ENCODE measurements at places on chromosomes 1 and 21.

DNA sequence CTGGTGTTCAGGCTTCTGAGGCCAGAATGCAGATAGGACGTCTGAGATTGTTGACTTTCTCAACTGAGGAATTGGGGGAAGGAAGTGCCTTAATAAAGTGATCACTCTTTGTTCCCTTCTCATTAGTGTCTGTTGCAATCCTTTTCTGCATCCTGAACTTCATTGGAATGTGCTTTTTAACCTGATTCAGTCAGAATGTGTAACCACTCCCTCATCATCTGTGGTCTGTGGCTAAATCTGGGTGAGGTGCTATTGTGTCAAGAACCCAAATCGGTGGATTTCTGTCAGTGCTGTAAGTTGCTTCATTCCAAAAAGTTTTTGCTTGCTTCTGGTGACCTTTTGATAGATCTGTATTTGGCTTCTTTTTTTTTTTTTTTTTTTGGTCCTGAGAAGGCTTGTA lies 38.2 kb downstream of the ARID1A start:
- DNase-seq: no peak

DNA sequence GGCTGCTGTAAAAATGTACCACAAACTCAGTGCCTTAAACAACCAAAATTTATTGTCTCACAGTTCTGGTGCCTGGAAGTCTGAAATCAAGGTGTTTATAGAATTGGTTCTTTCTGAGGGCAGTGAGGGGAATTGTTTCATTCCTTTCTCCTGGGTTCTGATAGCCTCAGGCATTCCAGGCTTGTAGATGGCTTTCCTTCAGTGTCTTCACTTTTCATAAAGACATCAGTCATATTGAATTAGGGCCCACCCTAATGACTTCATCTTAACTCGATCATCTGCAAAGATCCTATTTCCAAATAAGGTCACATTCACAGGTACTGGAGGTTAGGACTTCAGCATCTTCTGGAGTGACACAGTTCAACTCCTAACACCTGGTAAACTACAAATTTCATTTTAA lies 15.0 kb downstream of the CDKN2C start:
- DNase-seq: no peak

GRCh38 chr1:81023187-81023724 lies 777.5 kb upstream of the ADGRL2 start:
- DNase-seq: no peak

GRCh38 chr1:68608289-68608688 lies 111.4 kb upstream of the DEPDC1 start:
- no peak for DNase-seq

GRCh38 chr1:41366455-41367287 lies 5.4 kb downstream of the FOXO6 start:
- DNase-seq: no peak

DNA sequence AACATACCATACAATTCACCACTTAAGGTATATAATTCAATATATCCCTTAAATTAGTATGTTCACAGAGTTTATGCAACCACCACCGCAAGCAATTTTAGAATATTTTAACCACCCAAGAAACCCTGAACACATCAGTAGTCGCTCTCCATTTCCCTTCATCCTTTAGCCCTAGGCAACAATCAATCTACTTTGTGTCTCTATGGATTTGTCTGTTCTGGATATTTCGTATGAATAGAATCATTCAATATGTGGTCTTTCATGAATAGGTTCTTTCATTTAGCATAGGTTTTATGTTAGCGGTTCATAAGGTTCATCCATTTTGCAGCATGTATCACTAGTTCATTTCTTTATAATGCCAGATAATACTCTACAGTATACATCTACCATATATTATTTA lies 4.2 kb upstream of the DPT start:
- no peak for DNase-seq

GRCh38 chr21:28747464-28747863 lies 245.2 kb downstream of the LTN1 start:
- no peak for DNase-seq

GRCh38 chr1:156461781-156462647 lies 38.6 kb downstream of the MEF2D start:
- no peak for DNase-seq

GRCh38 chr1:31196685-31197084 lies 43.0 kb downstream of the NKAIN1 start:
- DNase-seq: no peak

GRCh38 chr1:61638911-61639605 lies 85.9 kb downstream of the TM2D1 start:
- no peak for DNase-seq

- DNase-seq: no peak
These were observed 285.3 kb upstream of the C1orf105 start for GRCh38 chr1:172135076-172135672.

DNA sequence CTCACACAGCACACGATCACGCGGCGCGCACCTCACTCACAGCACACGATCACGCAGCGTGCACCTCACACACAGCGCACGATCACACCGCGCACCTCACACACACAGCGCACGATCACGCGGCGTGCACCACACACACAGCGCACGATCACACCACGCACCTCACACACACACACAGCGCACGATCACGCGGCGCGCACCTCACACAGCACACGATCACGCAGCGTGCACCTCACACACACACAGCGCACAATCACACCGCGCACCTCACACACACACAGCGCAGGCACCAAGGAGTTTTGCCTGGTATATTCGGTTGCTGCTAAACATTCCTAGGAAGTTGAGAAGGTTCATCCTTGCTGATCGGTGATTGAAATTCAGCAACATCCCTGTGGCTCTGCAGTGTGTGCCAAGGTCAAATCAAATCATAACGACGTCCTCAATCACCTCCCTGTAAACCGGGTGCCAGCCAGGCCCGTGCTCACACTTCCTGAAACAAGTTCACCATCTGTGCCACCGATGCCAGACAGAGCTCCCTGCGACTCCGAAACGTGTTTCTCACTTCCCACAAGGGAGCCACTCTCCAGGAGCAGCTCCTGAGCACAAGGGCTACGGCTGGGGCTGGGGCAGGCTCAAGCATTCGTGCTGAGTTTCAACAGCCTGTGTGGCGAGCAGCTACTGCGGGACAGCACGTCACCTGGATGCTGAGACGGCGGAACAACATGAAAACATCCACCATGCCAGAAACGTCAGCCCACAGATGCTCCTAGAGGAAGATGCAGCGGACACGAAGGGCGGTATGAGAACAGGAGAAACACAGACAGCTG lies 30.2 kb downstream of the WDR4 start:
- DNase-seq: no peak

GRCh38 chr21:43619856-43620255 lies 39.4 kb downstream of the HSF2BP start:
- no peak for DNase-seq

GRCh38 chr1:11623702-11624101 lies 30.5 kb downstream of the FBXO2 start:
- no peak for DNase-seq

- no peak for DNase-seq
These were observed 3.6 kb upstream of the VPS26C start for GRCh38 chr21:37270576-37271365.

DNA sequence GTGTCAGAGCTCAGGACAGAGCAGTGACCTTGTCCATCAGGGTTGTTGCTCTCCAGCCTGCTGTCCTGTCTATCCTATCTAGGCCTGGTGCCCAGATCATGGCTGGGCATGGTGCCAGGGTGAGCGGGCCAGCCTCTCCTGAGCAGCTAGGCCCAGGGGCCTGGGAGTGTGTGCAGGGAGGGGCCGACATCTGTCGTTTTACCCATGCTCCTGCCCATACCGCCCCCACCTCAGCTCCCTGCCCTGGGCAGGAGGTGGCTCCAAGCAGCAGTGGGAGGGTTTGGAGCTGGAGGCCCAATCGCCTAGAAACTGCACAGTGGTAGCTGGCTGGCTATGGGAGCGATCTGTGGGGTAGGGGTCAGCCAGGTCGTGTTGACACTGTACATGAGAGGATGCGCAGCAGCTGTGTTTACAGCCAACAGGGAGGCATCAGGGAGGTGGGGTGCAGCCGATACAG lies 6.5 kb downstream of the INSRR start:
- DNase-seq: no peak

DNA sequence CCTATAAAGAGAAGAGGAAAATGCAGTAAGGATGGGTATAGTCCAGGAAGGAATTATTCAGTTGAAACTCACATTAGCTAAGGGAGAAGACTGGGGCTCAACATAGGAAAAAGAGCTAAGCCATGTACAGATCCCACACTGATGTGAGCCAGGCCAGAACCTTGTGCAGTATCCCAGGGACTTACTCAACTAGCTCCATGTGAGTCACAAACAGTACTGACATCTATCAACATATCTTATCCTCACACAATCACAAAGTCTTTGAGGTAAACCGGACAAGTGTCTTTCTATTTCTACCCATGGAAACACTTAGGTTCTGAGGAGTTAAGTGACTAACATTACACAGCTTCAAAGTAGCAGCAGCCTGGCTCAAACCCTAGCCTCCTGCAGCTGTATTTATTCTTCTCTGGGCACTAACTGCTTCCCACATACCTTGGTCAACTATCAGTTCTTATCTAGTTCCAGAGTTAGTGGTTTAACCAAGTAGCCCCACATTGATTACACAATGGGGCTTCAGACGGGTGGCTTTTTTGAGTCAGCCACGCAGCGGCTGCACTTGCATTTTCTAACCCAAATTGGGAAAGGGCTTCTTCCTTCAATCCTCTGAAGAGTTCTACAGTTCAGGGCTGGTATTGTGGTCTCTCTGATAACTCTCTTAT lies 9.5 kb downstream of the CD5L start:
- no peak for DNase-seq

DNA sequence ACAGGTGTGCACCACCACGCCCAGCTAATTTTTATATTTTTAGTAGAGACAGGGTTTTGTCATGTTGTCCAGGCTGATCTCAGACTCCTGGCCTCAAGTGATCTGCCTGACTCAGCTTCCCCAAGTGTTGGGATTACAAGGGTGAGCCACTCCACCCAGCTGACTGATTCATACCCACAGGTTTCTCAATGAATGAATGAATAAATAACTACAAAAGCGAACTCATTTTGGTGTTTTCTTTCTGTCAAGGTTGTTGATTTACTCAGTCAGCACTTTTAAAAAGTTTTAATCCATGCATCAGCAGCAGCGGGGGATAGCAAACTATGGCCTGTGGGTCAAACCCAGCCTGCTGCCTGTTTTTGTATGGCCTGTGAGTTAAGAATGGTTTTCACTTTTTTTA lies 217.5 kb downstream of the FAF1 start:
- DNase-seq: no peak

DNA sequence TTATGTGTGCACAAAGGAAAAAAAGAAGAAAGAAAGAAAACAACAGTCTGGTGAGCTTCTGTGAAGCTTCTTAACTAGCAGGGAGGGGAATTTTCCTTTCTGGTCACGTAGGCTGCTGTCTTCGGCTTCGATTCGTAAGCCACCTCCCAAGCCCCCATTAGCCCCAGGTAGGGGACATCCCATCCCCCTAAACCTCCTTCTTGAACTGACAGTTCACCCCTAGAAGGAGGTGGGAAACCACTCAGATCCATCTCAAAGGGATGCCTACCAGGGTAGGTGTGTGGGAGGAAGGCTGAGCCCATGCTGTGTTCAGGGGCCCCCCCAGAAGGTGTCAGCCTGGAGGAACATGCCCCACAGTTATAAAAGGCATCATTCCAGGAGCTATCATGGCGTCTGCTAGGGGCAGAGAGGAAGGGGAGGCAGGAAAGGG lies 25.8 kb downstream of the CD247 start:
- DNase-seq: peak; percentile 52

DNA sequence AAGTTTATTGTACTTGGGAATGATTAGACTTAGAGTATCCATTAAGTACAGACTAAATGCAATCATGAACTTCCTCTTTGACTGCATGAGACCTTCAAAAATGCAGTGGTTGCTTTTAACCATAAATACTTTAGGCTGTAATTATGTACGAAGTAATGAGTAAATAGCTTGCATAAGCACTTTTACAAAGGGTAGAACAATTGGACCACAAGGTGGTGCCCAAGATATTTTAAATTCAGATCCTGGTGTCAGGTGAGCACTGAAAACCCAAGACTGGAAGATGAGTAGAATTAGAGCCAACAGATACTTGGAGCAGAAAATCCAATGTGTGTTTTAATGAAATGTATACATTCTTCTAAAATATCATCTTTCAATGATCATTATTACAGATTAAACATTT lies 43.4 kb upstream of the RHOU start:
- DNase-seq: peak; percentile 30

DNA sequence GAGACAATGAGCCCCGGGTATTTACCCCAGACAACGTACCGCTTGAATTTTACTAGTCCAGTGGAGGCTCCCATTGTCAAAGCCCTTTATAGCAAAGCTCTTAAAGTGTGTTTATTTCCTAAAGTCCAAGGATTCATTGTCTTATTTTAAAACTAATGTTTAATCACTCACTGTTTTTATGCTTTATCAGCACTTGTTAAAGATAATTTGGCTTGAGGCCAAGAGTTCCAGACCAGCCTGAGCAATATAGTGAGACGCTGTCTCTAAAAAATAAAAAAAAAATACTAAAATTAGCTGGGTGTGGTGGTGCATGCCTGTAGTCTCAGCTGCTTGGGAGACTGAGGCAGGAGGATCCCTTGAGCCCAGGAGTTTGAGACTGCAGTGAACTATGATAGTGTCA lies 202.8 kb downstream of the RYR2 start:
- no peak for DNase-seq

GRCh38 chr1:116330342-116330652 lies 42.7 kb upstream of the ATP1A1 start:
- no peak for DNase-seq

- DNase-seq: no peak
These were observed 15.2 kb downstream of the GIPC2 start for GRCh38 chr1:78060857-78061563.

DNA sequence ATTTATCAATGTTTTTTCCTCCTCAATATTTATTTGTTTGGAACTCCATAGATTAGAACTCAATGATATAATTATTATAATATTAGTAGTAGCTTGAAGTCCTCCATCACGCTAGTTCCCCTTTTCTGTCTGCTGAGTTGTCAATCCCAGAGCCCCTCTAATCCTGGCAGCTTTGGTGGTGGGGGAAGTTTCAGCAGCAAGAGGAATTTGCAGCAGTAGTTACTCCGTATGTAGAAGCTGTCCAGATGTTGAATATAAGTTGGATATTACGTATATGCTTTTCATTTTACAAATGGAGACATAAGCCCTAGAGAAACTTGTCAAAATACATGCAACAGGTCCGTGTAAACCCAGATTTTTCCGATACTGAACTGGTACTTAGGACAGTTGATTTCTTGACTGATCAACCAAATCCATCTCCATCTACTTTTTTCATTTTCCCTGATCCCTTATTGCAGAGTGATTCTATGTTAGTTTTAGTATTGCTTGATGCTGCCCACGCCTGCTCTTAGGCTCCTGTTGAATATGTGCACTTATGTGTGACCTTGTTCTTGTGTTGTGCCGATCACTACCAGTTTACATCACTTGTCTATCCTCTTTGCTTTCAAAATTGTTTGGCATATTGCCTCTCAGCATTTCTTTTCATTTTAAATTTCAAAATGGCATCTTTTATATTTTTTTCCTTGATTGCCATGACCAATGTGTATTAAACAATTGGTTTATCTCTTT lies 28.1 kb downstream of the SMAP2 start:
- DNase-seq: no peak
